ENCODE measurements at places on chromosomes 12 and 14.
A peak's percentile ranks its signal among the peaks of the same experiment; 100 is the strongest.

- no peak for DNase-seq
These were observed 304.2 kb upstream of the AMIGO2 start for GRCh38 chr12:47383942-47384341.

- no peak for DNase-seq
These were observed 27.0 kb downstream of the FBLN5 start for GRCh38 chr14:91920526-91920925.

DNA sequence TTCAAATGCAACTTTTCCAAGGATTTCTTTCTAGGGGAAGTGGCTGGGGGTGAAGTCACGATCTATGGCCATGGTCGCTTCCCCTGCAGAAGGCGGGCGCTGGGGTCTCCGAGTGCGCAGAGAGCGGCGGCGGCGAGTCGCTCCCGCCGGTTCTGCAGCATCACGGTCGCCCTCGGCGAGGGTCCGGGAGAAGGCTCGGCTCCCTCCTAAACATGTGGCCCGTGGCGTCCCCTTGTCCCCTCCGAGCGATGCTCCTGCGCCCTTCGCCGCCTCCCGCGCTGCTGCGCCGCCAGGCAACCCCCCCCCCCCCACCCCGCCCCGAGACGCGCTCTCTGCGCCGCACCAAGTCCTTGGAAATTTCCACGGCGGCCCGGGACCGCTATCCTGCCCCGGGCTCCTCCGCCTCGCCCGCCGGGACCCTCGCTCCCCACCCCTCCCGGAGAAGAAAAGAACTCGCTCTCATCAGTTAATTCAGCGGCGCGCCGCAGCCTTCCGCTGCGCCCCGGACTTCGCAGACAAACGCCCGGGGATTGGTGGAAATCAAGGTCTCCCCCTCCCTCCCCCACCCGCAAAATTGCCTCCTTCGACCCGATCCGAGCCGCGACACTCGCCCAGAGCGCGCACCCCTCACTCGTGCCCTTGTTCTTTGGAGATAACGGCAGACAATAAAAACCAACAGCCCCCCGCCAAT is at the start of gene ST8SIA1:
TSS of gene ST8SIA1 (minus strand) at position 298 of the 691 bp plus-strand sequence. CDS start 475 bp downstream, outside the sequence.
- DNase-seq, result no peak

DNA sequence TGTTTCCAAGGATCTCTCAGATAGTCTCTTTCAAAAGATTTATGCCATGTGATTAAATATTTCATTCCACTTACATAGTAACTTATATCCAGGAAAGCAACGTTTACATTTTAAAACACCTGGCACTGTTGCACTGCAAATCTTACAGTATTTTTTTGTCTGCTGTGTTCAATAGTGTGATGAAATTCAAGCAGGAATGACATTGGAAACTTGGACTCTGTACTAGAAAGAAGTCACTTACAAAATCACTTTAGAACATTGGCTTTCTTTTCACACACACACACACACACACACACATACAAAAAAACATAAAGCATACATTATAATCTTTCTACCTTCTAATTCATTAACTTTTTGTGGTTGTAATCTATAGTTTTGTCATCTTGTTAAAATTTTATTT is 66.2 kb upstream of the USP15 start:
- no peak for DNase-seq

DNA sequence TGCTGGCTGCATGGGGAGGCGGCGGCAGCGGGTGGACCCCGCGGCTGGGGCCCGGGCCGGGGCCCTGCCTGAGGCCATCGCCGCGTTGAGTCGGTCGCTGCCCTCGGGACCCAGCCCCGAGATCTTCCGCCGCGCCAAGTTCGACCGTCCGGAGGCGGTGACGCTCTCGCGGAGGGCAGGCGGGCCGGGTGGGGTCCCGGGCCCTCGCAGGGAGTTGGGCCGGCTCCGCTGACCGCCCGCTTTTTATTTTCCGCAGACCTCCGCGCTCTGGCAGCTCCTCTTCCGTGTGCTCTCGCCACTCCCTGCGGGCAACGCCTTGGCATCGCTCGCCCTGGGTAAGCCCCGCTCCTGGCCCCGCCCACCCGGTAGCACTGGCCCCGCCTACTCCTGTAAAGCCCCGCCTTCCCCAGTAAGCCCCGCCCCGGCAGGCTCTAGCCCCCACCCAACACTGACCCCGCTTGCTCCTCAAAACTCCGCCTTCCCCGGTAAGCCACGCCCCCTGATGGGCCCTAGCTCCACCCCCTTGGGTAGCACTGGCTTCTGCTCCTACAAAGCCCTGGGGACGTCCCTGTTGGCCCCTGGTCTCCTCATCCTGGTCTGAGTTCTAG is 424 bp downstream of the TEDC1 start:
- peak; percentile 90 for DNase-seq

- DNase-seq, result no peak
These were observed 74.3 kb upstream of the C14orf132 start for GRCh38 chr14:95964901-95965300.

DNA sequence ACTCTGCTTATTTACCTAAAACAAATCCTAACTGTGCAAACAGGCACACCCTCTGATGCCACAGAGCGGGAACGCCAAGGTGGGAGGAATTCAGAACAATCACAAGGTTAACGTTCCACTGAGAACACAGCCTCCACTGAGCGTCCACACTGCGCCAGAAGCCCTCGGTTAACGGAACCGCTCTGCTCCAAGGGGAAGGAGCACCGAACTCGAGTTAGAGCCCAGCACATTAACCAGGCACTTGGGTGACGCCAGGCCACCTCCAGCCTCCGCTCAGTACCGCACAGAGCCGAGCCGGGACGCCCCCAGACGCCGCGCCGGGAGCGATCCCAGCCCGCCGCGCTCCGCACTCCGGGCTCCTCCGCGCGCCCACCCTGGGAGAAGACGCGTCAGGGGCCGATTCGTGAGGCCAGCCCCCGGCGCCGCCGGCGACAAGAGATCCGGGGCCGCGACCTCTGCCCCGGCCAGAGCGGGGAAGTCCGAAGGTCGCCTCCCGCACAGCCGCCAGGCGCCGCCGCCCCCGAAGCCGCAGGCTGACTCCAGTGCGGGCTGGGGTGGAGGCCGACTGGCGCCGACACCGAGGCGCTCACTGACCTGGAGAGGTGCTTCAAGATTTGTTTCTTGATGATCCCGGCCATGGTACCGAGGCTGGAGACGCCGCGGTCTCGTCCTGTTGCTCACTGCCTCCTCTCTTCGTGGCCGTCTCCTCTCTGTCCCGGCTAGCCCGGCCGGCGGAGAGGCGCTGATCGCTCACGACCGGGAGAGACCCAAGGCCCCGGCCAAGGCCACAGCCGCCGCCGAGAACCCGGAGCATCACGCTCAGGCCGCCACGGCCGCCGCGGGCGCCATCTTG is 450 bp downstream of the BLTP3B start:
- peak; percentile 29 for DNase-seq
